Heart left ventricle (tissue), 16 donors: ENCODE measurements at places on chromosomes 1 and 21.
A peak's percentile ranks its signal among the peaks of the same experiment; 100 is the strongest.

DNA sequence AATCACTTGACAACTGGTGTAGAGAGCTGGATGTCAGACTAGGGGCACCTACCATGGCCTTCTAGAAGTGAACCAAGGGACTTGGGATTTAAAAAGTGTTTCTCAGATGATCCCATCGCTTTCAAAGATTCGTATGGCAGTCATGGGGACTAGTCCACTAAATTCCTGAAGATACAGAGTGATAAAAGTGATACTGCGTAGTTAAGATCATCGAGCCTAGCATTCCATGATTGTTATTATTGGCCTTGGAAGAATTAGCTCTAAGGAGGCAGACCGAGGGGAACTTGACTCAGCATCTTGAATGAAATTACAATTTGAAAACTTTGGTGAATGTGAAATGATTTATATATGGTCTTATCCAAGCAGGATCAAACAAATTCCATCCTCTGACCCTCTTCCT lies 1.3 kb upstream of the CHIA start:
- no peak for DNase-seq

GRCh38 chr1:181501612-181502011 lies 18.3 kb downstream of the CACNA1E start:
- DNase-seq: no peak

DNA sequence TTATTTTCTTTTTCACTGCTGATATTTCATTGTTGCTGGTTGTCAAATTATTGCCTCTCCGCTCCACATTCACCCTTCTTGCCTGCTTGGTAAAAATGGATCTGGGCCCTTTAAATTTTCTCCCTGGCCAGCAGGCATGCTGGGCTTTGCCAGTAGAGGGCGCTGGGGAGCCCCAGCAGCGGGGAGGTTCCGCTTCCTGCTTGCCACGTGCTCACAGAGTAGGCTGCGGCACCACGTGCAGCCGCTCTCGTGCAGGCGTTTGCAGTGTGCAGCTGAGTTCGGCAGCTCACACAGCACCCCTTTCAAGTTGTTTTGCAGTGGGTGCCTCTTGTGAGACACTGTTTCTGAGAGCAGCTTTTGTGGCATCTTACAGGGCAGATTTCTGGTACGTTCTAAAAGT lies at the start of gene ACTL8:
Gene ACTL8 (plus strand): TSS at position 214 of the 400 bp plus-strand sequence. CDS start 67,676 bp downstream, outside the sequence.
- DNase-seq: no peak

- DNase-seq: no peak
Measured at GRCh38 chr1:18422076-18422777, 58.5 kb upstream of the KLHDC7A start.

DNA sequence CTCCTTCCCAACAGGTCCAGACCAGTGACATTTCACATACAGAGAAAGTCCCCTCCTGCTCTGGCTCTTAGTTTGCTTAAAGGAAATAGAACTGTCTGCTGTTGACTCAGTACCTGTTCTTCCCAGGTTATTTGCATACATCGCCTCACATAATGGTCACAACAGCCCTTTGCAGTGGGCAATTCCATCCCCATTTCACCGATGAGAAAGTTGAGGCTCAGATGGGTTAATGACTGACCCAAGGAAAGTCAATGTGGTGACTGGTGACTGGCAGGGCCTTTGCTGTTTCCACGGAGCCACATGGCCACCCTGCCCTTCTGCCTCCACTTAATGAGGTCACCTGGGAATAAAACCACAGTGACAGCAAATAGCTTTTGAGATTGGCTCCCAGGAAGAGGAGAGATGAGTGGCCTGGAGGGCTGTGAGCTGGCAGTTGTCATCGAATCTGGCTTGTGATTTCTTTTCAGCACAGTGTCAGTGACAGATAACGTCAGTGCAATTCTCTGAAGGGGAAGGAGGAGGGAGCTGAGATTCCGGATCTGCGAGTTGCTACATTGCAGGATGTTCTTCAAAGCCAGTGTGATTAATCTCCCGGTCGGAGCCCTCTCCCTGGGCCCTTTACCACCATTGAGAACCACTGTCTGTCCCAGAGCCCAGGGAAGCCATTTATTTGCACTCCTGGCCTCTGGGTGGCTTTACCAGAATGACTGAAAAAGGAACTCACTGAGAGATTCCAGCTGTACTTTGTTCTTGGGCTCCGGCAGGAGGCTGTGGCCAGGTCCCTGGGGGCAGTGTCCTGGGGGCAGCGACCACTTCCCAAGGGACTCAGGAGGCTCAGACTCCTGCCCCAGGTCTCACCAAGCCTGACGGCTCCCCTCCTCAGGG lies 117.2 kb downstream of the CNIH3 start:
- DNase-seq: no peak

GRCh38 chr1:221289103-221289502 lies 409.9 kb downstream of the HLX start:
- DNase-seq: no peak

DNA sequence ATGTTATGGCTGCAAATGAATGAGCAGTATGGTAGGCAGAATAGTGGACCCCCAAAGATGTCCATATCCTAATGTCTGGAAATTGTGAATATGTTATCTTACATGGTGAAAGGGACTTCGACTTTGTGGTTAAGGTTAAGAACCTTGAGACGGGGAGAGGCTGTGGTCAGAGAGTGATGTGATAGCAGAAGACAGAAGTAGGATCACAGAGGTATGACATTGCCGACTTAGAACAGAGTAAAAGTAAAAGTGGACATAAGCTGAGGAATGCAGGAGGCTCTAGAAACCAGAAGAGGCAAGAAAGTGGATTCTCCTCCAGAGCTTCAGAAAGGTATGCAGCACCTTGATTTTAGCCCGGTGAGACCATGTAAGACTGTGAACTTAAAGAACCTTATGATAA lies 74.6 kb downstream of the CTH start:
- no peak for DNase-seq

GRCh38 chr1:209109001-209109785 lies 474.3 kb upstream of the CAMK1G start:
- DNase-seq: no peak

GRCh38 chr1:30310966-30311742 lies 412.2 kb downstream of the MATN1 start:
- no peak for DNase-seq

DNA sequence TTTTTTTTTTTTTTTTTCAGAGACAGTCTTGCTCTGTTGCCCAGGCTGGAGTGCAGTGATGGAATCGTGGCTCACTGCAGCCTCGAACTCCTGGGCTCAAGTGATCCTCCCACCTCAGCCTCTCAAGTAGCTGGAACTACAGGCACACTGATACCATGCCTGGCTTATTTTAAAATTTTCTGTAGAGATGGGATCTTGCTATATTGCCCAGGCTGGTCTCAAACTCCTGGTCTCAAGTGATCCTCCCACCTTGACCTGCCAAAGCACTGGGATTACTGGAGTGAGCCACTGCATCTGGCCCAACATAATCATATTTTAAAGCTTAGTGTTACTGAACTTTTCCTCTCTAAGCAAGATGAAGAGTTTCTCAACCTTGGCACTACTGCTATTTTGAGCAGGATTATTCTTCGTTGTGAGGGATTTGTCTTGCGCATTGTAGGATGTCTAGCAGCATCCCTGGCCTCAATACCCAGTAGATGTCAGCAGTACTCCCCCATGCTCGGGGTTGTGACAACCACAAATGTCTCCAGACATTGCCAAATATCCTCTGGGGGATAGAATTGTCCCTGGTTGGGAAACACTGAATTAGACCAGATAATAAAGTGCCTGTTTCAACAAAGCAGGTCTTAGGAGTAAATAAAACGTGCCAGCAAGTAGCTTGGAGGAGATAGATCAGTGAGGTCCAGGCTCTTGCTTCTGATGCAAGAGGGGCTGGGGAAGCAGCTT lies 15.1 kb upstream of the THRAP3 start:
- DNase-seq: no peak

- DNase-seq: no peak
Measured at GRCh38 chr1:225712391-225712790, 59.5 kb upstream of the ENAH start.

GRCh38 chr1:188314557-188315137 lies 1485.9 kb downstream of the PLA2G4A start:
- no peak for DNase-seq

- DNase-seq: no peak
Measured at GRCh38 chr1:176118985-176119384, 88.1 kb downstream of the COP1 start.

DNA sequence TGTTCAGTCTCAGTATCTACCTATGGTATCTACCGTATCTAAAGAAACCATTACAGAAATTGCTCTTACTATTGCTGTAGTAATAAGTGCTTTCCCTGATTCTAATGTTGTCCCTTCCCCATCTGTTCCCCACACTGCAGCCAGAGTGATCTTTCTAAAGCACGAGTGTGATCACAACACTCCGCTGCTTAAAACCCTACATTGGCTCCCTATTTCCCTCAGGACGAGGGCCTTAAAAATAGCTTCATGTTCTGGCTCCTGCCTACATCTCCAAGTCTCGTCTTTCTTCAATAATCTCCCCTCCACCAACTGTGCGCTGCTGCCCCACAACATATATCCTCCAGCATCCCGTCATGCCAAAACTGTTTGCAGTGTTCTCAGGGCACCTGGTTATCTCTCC lies 150.6 kb downstream of the SDCCAG8 start:
- no peak for DNase-seq

DNA sequence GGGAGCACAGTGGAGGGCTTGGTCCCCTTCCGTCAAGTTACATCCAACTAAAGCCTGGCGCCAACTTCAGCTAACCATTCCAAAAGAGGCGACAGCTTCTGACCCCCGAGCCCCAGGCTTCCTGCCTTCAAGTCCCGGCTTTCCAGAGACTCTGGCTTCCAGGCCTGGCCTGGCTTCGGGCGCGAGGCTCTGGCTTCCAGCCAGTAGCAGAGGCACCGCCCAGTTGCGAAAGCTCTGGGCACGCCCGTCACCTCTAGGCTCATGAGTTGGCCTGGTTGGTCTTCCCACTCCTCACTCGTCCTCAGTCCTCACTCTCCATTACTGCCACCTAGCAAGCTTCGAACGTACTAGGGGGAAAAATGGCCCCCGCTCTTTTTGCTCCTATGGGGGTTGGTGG lies 30.0 kb upstream of the C1orf185 start:
- no peak for DNase-seq

DNA sequence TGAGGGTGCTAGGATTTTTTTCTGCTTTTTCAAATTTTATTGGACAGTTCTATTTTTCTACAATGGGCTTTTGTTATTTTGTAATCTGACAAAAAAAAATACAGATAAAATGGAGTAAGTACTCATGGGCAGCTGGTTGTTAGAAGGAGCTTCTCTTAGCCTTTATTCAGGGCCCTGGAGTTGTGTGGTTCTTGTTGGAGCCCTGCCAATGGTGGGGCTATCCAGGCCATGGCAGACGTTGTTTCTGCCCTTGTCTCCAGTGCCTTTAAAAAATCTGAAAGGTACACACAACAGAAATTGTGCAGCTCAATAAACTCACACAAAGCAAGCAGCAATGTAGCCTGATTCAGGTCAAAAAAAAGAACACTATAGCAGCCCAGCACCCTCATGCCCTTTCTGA lies 153.5 kb upstream of the GALNT2 start:
- DNase-seq: no peak

DNA sequence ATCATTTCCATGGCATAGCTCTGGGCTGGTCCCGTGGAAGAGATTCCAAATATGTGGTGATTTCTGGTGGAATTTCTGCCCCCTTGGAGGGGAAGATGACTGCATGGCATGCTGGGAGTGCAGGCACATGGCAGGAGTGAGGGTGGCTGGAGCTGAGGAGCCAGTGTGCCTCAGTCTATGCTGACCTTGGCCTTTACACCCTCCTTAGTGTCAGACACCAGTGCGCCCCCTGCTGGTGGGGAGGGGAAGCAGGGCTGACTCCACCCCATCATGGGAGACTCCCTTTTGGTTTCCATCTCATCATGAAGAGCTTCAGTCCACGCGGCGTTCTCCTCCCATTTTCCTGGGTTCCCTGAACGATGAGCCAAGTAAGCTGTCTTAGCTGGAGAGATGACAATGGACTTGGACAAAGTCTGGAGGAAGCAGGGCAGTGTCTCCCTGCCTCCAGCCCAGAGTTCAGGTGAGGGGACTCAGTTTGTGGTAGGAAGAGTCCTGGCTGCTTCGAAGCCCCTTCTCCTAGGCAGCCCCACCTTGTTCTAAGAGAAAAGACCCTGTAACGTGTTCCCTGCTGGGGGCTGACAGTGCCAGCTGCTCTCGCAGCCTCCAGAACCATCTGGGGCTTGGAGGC lies 10.3 kb downstream of the ALX3 start:
- no peak for DNase-seq

- DNase-seq: peak; percentile 85
Measured at GRCh38 chr1:222455188-222455879, 92.6 kb downstream of the HHIPL2 start.

DNA sequence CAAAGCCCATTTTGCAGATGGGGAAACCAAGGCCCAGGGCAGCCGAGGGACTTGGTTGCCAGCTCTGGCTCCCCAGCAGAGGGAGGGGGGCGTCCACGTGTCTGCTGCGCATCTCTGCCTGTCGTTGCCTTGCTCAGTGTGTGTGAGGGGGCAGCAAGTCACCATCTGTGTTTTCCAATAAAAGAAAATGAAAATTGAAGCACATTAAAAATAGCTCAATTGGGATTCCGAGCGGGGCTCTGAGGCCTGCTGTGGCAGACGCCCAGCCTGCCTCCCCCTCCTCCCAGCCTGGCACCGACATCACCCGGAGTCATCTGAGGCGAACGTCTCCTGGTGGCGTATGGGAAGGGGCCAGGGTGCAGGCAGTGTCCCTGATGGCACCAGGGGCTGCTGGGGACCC lies 51.2 kb downstream of the EPHB2 start:
- DNase-seq: no peak

DNA sequence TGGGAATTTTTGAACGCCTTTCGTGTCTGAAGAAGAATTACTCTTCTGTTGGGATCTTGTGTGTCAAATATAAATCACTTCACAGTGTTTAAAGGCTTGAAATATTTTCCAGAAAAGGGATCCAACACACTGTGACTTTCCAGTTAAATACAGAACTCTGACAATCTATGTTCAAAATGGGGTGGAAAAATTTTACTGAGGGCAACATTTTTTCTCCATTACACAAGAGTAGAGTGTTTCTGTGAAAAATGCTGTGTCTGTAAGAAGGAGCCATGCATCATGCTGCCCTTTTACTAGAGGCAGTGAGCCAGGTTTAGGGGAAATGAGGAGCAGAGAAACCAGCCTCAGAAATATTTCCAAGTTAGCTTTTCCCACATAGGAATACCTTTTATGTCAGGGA lies 86.5 kb downstream of the VPS13D start:
- no peak for DNase-seq

- DNase-seq: peak; percentile 75
Measured at GRCh38 chr1:226626577-226626956, 78.0 kb downstream of the STUM start.

- DNase-seq: no peak
Measured at GRCh38 chr1:202905331-202905730, 16.4 kb upstream of the RABIF start.

DNA sequence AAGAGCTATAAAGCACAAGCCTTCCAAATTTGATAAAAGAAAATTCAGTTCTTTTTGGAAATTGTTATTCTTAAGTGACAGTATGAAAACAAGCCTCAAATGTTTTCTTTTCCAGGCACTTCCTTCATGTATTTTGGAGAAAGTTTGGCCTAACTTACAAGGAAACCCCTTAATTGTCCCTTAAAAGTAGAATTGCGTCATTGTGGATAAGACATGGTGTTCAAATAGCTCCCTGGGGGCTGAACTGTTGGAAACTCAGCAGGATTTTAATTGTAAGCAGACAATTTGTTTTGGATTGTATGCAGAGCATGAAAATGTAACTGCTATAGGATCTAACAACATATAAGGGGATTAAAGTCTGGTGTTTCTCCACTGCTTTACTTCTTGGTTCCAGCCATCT lies 35.4 kb upstream of the FGGY start:
- DNase-seq: peak; percentile 44

GRCh38 chr21:17613242-17613676 lies 558 bp upstream of the BTG3 start:
- DNase-seq: peak; percentile 19

GRCh38 chr1:57770772-57771171 lies 346.9 kb upstream of the DAB1 start:
- DNase-seq: no peak
